ENCODE measurements at places on chromosomes 7 and 10.

DNA sequence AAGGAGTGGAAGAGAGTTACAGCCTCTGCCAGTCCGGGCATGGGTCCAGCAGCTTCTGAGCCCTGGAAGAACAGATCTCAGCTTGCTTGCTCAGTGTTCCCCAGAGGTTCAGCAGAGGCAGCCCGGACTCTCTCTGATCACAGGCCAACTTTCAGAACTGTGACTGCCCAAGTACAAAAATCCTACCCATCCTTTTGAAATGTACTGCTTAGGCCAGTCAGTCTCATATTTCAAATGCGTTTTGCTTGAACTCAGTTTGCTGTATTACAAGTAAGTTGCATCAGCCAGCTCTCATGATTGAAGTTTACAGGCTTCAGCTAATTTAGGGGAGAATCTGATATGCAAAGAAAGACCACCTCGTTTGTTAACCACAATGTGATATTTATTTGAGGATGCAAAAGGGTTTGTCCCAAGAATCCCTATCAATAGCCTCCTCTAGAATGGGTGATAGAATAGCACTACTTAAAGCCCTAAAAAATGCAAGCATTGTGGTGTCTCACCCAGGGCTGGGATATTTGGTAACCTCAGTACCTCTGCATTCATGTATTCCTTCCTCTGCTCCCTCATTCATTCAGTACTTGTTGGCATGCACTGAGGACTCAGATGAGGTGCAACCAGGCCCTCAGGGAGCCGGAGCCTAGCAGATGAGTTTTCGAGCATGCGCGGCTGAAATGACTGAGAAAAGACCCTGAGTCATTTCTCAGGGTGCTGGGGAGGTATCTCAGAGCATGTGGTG is 7.0 kb downstream of the AIMP2 start:
- no peak for DNase-seq

- DNase-seq: no peak
Measured at GRCh38 chr10:61752111-61753011, 89.6 kb downstream of the CABCOCO1 start.

- DNase-seq: no peak
Measured at GRCh38 chr10:21929070-21929469, 74.5 kb downstream of the DNAJC1 start.

DNA sequence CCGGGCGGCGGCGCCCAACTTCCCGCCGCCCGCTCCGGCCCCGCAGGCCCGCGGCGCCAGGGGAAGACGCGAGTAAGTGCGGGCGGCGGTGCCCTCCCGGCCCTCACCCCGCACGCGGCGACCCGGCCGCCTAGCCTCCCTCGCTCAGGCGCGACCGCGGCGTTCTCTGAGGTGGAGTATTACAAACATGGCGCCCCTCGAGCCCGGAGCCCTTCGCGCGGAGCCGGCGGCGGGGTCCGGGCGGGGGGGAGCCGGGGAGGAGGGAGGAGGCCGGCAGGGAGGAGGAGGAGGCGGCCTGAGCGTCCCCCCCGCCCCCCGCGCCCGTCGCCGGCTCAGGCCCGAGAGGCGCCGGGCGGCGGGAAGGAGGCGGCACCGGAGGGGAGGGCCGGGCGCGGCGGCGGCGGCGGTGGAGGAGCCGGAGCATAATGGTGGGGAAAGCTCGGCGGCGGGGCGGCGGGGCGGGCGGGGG is at the start of gene ZMYND11:
ZMYND11 (plus strand) TSS at position 324 of the 469 bp plus-strand sequence. CDS start 44,558 bp downstream, outside the sequence.
- peak; percentile 41 for DNase-seq

DNA sequence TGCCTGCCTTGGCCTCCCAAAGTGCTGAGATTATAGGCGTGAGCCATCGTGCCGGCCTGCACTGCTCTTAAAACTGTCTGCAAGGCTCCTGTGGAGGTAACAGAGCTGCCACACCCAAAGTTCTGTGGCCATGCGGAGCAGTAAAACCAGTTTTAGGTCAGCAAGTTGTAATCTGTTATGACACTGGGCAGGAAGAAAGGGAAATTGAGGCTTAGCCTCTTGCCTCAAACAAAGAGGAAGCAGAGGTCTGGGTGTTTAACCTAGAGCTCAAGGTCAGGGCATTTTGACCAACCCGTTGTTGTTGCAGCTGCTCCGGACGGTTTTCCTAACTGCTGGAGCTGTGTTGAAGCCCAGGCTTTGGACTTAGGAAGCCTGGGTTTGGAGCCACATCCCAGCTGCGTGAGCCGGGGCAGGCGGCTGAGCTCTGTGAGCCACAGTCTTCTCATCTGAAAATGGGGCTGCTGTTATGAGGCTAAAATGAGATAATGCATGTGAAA is 7.4 kb upstream of the RRP12 start:
- no peak for DNase-seq

GRCh38 chr10:125991392-125991791 is 95.0 kb downstream of the FANK1 start:
- no peak for DNase-seq

DNA sequence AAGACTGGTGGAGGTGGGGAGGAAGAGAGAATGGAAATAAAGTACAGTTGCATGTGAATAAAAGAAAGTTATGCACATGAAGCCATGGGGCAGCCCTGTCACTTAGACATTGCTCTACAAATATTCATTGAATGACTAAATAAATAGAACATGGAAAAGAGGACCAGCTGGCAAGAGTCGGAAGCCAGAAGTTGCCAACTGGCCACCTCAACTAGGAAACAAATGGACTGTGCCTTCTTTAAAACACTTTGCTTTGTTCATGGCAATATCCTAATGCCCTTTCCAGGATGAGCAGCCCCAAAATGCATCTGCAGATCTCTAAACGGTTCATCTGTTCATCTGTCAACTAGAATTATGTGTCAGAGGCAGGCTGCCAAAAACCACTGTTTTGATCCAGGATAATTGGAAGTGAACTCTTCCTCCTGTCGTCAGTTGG is 157.3 kb downstream of the NOC3L start:
- no peak for DNase-seq

DNA sequence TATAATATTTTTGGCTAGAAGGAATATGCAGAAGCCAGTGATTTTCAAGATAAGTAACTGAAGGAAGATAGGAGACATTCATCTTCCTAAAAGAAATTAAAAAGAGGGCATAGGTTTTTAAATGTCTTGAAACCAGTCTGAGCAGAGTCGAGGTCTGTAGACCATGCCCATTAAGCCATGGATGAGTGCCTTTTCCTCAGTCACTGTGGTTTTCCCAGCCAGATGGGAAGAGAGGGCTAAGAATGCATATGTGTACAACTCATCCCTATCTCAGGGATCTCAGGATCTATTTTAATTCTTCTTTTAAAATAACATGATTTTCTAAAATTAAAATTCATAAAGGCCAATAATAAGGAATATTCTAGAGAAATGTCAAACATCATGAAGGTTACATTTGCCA is 112.8 kb downstream of the PPP1R3A start:
- no peak for DNase-seq

DNA sequence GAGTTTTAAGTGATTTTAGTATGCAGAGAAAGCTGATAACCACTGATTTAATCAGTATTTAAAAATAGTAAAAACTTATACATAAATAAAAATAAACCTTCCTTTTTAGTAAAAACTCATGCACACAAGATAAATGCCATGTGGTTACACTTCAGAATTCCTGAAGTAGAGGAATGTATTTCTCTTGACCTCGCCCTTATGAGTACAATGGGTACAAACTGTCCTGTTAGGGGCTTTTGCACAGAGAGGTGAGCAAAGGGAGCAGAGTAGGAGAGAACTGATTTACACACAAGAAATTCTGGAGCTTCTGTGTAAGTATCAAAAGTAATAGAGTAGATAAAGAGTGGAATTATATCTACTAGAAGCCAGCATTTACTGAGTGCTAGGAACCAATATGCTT is 279.6 kb downstream of the PPP1R3A start:
- DNase-seq: no peak

- no peak for DNase-seq
Measured at GRCh38 chr7:94698275-94698674, 42.3 kb upstream of the SGCE start.

DNA sequence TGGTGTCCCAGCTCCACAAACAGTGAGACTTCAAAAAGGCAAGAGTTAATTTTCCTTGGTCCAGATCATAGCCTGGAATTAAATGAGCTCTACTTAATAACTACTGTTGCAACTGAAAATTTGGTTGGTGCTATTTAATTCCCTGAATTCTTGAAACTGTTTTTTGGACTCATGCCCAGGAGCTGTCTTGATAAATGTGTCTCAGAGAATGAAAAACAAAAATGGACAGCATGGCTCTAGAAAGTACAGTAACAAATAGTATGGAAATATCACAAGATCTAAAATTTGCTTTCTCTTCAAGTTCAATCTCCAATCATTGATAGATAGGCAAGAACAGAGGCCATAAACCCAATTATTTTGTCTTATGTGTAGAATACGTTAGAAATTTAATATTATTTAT is 42.5 kb downstream of the CCDC71L start:
- no peak for DNase-seq

DNA sequence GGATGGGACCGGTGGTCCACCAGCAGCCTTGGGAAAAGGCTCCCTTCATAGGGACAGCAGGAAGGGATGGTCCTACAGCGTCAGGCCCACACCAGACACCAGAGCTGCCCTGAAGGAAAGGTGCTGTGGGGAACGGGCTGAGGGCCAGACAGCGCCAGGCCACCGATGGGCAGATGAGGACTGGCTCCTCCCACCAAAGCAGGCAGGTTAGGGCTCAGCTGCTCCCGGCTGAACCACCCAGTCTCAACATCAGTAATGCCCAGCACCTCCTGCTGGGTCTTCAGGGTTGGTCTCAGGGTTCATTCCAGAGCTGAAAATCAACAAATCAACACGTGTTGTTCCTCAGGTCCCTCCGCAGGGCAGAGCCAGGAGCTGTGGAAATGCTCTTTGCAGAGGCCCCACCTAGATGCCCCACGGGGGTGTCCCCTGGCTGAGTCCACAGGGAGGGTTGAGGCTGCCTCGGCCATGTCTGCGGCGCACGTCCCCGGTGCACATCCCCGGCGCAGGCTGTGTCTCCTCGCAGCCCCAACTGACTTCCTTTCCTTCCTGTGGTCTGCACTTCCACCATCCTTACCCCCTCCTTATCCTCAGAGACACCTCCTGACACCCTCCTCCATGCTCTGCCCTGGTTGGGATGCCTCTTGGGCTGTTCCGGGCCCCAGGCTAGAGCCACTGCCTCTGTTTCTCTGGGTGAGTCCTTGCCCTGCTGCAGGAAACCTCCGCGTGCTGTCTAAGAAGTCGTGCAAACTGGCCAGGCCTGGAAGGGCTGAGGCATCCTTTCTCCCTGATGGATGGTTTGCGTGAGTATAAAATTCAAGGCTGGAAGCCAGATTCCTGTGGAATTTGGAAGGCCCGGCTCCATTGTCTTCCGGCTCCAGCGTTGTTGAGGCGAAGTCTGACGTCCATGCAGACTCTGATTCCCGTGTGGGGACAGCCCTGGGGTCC is 32.8 kb upstream of the CFAP46 start:
- no peak for DNase-seq

GRCh38 chr7:105787793-105788192 is 88.6 kb downstream of the ATXN7L1 start:
- DNase-seq: no peak

- DNase-seq: no peak
Measured at GRCh38 chr7:22860337-22860736, 37.7 kb upstream of the TOMM7 start.

GRCh38 chr7:99422625-99423024 is 13.9 kb downstream of the BUD31 start:
- no peak for DNase-seq

GRCh38 chr10:92848037-92848440 is 281 bp upstream of the EXOC6 start:
- DNase-seq: no peak

GRCh38 chr7:30162133-30162532 is 27.3 kb downstream of the MTURN start:
- no peak for DNase-seq

DNA sequence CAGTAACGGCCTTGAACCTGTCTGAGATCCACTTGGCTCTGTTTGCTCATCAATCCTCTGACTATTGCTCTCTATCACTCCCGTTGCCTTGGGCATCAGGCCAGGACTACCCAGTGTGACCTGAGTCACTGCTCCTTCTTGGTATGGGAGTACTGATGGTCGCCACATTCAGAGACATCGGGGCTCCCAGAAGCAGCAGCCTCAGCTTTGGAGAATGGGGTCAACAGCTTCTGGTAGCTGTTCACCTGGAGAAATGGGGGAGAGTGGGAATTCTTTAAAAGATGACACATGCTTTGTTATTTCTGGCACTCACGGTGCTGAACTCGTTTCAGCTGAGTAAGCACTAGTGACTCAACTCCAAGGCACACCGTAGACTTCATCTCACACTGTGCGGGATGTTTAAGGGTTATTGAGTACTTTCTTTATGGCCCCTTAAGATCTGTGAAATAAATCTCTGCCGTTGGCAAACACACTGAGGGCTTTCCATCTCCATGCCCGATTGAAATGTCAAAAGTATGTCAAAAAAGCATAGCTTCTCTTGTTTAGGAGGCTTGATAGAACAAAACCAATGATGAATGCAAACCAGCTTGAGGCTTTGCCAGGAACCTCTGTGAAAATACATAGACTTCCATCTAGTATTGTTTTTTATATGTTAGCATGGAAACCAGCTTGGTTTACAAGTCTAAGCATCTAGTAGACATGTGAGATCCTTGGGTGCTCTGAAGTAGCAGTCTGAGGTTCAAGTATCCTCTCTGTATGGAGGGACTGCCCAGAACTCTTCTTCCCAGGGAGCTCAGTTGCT is 333.1 kb downstream of the CXCL12 start:
- no peak for DNase-seq

DNA sequence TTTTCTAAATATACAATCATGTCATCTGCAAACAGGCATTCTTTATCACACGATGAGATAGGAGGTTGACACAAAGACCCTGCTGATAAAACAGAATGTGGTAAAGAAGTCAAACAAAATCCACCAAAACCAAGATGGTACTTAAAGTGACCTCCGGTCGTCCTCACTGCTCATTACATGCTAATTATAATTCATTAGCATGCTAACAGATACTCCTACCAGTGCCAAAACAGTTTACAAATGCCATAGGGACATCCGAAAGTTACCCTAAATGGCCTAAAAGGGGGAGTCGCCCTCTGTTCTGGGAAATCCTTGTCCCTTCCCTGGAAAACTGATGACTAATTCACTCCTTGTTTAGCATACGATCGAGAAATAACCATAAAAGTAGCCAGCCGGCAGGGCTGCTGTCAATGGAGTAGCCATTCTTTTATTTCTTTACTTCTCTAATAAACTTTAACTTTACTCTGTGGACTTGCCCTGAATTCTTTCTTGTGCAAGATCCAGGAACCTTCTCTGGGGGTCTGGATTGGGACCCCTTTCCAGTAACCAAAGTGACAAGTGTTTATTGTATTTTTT is 126.6 kb downstream of the CCDC71L start:
- DNase-seq: no peak

DNA sequence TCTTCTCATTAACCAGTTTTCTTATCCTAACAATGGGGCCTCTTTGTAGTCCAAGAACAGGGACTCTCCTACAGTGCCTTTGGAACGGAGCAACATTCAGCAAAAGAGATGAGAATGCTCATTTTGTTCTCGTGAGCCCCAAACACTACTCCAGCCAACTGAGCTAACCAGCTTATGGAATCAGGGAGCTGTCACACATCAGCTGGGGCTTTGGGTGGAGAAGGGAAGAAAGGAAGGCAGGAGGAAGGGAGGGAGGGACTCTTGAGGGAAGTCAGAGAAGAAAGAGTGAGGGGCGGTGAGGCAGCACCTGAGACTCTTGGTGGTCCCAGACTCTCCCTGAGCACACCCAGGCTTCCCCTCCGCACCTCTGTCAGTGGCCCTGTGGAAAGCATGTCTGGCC is 123.1 kb downstream of the CLEC2L start:
- DNase-seq: no peak

Data from stimulated activated CD8-positive, alpha-beta memory T cell treated with anti-CD3 and anti-CD28 coated beads, Interleukin-4, amount 100 ng/mL, for 4 hours (primary cell).